ENCODE measurements at places on chromosomes 7 and 10.

DNA sequence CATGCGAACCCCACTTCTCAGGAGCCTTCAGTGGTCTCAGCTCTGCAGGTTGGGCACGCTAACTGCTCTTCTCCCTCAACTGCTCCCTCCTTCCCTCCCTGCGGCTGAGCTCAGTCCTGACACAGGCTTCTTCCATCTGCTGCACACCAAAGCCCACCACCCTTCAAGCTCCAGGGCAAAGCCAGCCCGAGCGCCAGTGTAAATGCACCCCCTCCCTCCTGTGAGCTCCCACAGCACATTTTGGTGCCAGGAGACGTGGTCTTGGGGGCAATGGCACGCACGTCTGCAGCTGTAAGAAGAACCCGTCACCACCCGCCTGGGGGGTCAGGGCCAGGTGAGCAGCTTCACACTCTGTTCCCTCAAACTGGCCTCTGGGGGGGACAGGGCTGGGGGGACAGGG lies 15.9 kb downstream of the VIPR2 start:
- ATAC-seq: no peak

DNA sequence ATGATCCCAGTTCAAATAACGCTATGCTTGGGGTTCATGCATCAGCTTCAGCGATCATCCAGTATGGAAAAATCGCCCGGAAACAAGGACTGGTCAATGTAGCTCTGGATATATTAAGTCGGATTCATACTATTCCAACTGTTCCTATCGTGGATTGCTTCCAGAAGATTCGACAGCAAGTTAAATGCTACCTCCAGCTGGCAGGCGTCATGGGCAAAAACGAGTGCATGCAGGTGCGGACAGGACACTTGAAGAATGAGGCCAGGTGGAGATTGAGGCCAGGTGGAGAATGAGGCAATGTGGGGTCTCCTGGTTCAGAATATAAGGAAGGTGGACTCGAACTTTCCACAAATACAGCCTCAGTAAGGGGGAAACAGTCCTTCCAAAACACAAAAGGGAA lies 105.8 kb downstream of the TRRAP start:
- no peak for ATAC-seq

GRCh38 chr10:112475575-112476218 lies 28.7 kb downstream of the VTI1A start:
- ATAC-seq: no peak

GRCh38 chr7:1368682-1369571 lies 90.3 kb downstream of the MICALL2 start:
- no peak for ATAC-seq

DNA sequence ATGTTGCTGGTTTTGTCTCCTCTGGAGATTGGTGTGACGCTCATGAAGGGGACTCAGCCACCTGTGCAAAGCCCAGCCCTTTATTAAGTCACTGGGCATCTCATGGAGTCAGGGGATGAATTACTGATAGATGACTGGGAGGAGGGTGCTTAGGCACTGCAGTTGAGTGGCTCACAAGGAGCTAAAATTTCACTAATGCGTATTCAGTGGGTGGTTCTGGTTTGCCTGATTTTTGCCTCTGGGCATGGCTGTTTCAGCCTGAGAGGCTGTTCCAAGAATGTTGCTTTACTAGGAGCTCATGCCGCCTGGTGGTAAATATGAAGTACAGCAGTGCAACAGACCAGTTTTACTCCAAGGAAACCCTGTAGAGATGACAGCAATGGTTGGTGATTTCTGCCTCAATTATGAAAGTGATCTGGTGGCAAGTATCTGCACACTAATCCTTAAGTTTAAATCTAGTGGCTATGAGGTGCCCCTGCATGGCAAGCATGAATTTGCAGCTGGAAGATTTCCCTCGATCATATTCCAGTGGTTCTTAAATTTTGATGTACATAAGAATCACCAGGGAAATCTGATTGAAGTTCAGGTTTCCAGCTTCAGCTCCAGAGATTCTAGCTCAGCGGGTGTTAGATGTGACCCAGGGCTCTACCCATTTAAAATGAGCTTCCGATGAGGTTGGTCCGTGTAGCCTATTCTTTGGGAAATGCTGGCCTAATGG lies 19.9 kb downstream of the ACTA2 start:
- peak; percentile 68 for ATAC-seq

GRCh38 chr7:42263971-42264370 lies 27.0 kb upstream of the GLI3 start:
- ATAC-seq: no peak

GRCh38 chr10:60479305-60480020 lies 89.8 kb upstream of the ANK3 start:
- ATAC-seq: no peak

GRCh38 chr10:132721725-132722124 lies 64.2 kb downstream of the NKX6-2 start:
- ATAC-seq: no peak

- ATAC-seq: no peak
Measured at GRCh38 chr10:86684331-86685097, 16.2 kb downstream of the LDB3 start.

- ATAC-seq: no peak
Measured at GRCh38 chr7:69800495-69800894, 202.2 kb downstream of the AUTS2 start.

GRCh38 chr7:5183155-5183554 lies 6.9 kb upstream of the WIPI2 start:
- ATAC-seq: no peak

Measured in activated CD4-positive, CD25-positive, alpha-beta regulatory T cell treated with anti-CD3 and anti-CD28 coated beads, Interleukin-2, amount 50 U/mL, for 24 hours (primary cell).